ENCODE measurements at places on chromosomes 6 and 20.

DNA sequence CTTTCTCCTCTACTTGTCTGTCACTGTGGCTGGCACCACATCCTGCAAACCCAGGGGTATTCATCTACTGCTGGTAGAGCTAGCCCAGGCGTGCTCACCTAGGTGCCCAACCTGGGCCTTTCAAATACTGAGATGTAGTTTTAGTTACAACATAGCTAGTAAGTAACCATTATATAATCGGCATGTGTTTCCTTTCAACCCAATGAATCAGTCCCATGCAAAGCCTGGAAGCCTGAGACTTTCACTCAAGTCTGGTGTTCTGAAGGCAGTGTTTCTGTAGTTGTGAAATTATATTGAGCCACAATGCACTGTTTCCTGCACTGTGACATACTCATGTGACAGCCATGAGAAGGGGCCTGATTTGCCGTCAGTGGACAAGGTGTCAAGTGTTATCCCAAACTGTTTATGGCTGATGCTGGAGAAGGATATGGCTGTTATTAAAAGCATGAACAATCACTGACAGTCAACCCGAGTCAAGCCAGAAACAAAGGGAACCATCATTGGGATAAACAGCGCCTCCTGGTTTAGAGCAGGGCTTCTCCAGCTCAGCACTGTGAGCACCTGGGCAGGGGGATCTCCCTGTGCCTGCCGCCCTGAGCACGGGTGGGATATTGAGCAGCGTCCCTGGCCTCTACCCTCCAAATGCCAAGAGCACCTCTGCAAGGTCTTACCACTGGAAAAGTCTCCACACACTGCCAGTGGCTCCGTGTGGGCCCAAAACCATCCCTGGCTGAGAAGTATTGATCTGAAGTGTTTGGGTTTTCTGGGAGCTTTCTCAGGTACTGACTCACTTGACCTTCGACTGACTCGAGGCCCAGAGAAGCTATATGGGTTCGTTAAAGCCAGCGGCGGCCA, 1.6 kb downstream of the PSMA7 start:
- DNase-seq, result peak; percentile 60

GRCh38 chr6:10733151-10733715, 10.4 kb downstream of the TMEM14C start:
- no peak for DNase-seq

GRCh38 chr6:11640486-11640885, 102.9 kb downstream of the TMEM170B start:
- DNase-seq, result no peak

- no peak for DNase-seq
Measured at GRCh38 chr6:93790981-93791380, 371.6 kb upstream of the EPHA7 start.

- DNase-seq, result no peak
Measured at GRCh38 chr6:26198722-26199056, 111.5 kb downstream of the HFE start.

- no peak for DNase-seq
Measured at GRCh38 chr6:45548657-45549515, 171.2 kb upstream of the SUPT3H start.

- peak; percentile 33 for DNase-seq
Measured at GRCh38 chr6:33147807-33148666, 44.2 kb downstream of the COL11A2 start.

GRCh38 chr6:109370336-109370735, 11.9 kb downstream of the CD164 start:
- no peak for DNase-seq

DNA sequence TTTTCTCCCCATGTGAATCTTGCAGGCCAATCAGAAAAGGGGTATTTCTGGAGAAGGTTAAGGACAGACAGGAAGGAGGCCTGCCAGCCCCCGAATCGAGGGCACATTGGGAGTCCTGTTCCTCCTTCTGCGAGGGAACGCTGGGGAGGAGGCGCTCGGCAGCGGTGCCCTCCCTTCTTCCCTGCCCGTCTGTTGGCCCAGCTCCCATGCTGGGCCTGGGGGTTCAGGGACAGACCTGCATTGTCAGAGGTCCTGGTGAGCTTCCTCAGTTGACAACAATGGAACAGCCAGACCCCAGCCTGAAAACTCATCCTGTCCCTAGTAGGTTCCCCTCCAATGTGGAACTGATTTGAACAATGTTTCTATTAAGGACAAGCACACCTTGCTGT, 15.1 kb upstream of the SYNJ2 start:
- no peak for DNase-seq

DNA sequence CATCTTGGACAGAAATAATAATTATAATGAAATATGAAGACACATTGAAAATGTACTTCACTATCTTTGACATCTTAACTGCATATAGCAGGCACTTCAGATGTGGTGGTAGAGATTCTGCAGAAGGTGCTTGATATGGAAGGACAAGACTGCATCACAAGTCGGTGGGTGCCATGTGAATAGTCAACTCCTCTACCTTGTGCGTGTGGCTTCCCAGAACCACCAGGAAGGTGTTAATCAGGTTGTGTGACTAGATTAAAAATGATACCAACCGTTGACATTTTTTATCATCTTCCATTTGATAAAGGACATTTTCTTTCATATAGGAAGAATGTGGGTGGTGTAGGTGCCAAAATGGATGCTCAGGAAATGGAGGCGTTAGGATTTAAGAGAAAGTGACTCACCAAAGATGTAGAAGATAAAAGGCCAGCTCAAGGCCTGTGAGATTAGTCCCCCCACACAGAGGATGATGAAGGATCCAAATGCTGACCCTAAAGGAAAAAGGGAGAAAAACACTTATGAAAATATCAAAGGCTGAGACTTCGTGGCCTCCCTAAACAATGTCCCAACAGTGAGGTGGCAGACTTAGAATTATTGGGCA, 12.3 kb downstream of the SLC17A2 start:
- DNase-seq, result no peak

DNA sequence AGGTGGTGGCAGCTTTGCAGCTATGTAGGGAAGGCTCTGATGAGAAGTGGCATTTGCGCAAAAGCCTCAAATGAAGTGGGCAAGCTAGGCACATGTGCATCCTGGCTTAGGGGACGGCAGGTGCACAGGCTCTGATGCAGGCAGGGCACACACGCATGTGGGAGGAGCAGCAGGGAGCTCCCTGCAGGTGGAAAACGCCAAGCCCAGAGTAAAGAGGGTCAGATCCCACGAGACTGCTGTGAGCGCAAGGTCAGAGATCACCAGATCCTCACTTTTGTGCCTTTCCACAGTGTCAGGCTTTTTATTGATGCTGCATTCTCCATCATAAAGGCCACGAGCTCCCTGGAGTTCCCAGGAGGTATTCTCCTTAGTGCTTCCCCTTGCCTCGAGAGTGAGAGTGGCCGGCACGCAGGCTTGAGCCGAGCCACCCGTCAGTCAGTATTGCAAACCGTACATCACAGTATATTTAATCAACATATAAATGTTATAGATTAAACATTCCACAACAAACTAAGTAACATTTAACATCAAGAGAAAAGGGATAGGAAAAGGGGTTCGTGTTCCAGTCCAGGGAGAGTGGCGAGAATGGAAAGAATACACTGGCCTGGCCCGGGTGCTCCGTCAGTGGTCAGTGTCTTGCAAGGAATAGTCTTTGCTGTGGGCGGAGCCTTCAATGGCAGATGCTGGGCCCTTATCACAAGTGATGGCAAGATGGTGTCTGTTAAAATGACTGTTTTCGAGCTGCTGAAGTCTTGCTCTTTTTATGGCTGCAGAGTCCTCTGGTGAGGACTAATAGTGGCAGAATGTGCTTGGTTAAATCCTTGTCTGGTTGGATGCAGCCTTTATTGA, 109.4 kb downstream of the SYNDIG1 start:
- no peak for DNase-seq

- no peak for DNase-seq
Measured at GRCh38 chr20:2230726-2231488, 64.9 kb upstream of the TGM3 start.

- DNase-seq, result no peak
Measured at GRCh38 chr6:5337573-5337972, 76.3 kb downstream of the FARS2 start.

GRCh38 chr20:48604936-48605335, 222.9 kb downstream of the PREX1 start:
- DNase-seq, result no peak

DNA sequence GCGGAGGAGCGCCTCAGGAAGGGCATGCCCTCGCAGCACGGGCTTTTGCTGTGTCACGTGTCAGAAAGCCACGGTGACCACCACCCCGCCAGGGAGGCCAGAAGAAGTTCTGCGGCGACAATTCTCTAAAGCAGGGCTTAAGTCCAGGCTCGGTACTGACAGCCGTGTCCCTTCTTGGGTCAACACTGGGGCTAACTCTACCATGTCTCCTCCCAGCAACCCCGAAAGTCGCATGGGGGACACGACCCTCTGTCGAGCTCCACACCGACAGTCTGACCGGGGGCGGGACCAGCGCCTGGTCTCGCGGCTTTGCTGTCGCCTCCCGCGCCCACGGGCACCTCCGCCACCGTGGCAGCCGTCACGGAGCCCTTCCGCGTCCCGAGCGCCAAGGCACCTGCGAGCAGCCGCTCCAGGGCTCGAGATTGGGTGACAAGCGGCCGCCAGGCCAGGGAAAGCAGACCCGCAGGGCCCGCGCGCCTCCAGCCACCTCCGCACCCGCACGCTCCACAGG, 534 bp downstream of the NANP start:
- peak; percentile 54 for DNase-seq

DNA sequence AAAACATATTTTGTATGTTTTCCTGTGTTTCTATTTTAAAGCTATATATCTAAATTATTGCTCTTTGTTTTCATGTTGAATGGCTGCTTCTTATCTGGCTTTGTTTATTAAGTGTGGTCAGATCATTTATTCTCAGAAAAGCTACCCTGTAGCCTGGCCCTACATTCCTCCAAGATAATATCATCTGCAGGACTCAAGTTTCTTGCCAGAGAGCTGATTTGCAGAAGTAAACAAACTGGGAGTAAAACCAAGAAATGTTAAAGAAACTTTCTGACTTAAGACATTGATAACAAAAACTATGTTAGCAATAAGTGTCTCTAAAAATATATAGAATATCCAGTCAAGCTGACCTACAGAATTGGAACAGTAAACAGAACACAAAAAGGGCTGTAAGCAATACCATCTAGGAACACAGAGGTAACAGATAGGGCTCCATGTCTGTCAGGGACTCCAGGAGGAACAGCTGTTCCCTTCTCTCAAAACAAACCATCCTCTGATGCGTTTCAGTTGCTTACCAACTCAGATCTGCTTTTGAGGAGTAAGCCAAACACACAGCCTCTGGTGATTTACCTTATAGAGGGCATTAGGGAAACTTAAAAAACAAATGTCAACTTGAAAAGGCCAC, 17.5 kb upstream of the CEP85L start:
- DNase-seq, result peak; percentile 25

DNA sequence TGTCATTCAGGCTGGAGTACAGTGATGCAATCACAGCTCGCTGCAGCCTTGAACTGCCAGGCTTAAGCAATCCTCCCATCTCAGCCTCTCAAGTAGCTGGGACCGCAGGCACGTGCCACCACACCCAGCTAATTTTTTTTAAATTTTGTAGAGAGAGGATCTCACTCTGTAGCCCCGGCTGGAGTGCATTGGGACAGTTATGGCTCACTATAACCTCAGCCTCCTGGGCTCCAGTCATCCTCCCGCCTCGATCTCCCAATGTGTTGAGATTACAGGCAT, 86.5 kb downstream of the SERAC1 start:
- DNase-seq, result no peak

DNA sequence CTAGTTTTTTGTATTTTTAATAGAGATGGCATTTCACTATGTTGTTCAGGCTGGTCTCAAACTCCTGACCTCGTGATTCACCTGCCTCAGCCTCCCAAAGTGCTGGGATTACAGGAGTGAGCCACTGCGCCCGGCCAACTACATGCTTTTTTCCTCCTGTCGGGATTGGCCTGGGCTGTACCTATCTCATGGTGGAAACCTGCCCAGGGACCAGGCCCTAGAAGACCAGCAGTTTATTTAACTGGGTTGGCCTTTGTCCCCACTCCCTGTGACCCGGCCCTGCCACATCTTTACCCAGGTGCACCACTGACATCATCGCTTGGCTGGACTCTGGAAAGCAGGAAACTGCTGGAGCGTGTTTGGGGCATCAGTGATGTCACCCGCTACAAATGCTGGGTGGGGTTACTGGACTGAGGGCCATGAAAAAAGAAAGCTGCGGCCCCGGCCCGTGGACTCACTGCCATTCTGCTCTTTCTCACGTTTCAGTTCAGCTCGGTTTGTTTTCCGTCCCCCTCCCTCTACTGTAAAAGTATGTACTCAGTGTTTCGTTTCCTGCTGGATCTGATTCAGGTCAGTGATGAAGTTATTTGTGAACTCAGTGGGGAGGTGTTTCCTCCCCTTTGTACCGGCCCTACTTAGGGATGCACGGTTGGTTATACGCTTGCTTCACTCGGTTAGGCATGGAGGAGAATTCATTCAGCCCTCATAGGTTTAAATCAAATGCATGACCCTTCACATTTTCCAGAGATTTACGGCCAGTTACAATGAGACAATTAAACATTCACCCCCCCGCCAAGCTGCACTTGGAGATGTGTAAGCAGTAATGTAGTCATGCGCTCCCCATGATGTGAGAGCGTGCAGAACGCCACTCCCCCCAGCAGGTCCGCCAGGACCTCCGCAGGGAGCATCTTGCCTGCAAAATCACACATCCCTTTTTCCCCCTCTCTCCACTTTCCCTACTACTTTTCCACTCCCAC, 179.3 kb downstream of the MTHFD1L start:
- peak; percentile 14 for DNase-seq

DNA sequence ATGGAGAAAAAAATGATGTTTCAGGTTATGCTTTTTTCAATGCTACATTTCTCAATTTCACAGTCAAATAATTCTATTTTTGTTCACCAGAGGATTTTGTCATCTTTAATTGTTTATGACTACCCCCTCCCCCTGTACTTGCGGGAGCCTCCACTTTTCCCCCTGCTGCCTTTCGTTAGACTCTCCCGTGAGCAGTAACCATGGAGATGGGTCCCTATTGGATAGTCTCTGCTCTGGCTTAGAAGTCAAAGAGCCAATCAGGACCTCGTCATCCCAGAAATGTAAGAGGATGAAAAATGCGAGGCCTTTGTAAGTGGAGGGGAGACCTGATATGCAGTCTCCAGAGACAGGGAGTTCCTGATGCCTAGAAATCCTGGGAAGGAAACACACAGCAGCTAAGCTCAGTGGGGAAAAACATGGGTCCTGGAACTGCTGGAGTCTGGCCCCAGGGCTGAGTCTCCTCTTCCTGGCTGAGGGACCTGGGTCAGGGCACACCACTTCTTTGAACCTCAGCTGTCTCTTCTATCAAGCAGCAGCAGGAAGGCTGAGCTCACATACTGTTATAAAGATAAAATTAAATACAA, 298.7 kb downstream of the TSHZ2 start:
- DNase-seq, result peak; percentile 62

Measured in SK-N-DZ (cell line).